ENCODE measurements at places on chromosomes 1 and 21. TPM values are rescaled to one million over a fixed set of nuclear protein-coding genes. Genes with fewer than 3 reads are reported as not detected.

The APCS gene
- total RNA-seq: not detected

The CD2 gene
- total RNA-seq: 355 TPM

GRCh38 chr1:15066191-15066590 is 87.4 kb upstream of the TMEM51 start:
- no peak for DNase-seq
- no peak overlapping the region for H3K27ac ChIP-seq
- H3K36me3 ChIP-seq: no peaks in the 10 kb centered on the region

DNA sequence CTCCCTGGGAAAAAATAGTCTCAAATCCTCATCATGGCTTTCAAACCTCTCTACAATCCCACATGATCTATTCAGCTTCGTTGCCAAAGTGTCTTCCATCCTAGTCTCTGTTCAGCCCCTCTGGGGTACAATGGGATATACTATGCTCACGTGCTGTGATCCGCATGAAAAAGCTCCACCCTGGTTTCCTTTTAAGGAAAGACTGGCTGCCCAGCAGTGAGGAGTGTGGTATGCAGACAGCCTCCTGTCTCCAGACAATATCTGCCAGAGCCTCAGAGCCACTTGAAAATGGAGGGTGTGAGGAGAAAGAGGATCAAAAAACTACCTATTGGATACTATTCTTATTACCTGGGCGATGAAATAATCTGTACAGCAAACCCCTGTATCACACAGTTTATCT is 194.5 kb downstream of the LHX8 start:
- no peak overlapping the region for H3K27ac ChIP-seq
- H3K27me3 ChIP-seq: no peaks in the 10 kb centered on the region
- H3K4me1 ChIP-seq: no peaks in the 10 kb centered on the region
- no peaks in the 10 kb centered on the region for H3K36me3 ChIP-seq

GRCh38 chr21:43781846-43782245 is 5.7 kb upstream of the CSTB start:
- DNase-seq: no peak
- peaks cover 42% of the 10 kb centered on the region for H3K4me1 ChIP-seq
- peak overlapping the region; percentile 39 for H3K4me3 ChIP-seq

DNA sequence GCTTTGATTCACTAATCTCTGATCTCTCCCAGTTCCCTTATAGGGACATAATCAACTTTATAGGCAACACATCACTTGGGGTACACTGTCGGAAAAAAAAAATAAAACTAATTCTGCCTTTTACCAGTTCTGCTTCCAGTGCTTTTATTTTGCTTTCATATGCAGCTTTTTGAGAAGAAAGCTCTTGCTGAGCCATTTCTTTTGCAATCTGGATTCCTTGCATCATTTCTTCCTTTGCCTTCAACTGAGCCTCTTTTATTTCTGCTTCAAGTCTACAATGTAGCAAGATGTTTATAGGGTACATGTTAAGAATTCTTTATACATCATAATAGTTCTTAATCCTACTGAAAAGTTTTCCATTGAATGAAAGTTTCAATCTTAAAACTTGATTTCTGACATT is 30.6 kb downstream of the KIF14 start:
- no peaks in the 10 kb centered on the region for H3K36me3 ChIP-seq
- DNase-seq: no peak

GRCh38 chr1:31398246-31398645 is 14.8 kb upstream of the SERINC2 start:
- H3K4me1 ChIP-seq: peaks cover 12% of the 10 kb centered on the region
- no peak overlapping the region for H3K4me3 ChIP-seq
- H3K27me3 ChIP-seq: no peaks in the 10 kb centered on the region
- H3K36me3 ChIP-seq: no peaks in the 10 kb centered on the region

DNA sequence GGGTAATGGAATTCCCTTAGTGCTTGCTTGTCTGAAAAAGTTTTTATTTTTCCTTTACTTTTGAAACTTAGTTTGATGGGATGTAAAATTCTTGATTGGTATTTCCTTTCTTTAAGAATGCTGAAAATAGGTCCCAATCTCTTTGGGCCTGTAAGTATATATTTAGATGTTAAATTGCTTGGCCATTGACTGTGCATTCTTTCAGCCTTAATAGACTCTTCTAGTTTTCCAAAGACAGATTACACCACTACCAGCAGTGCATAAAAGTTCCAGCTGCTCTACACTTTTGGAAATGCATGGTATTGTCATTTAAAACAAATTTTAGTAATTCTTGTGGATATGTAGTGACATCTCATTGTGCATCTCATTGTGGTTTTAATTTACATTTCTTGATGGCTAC is 464.8 kb upstream of the USP24 start:
- no peak for DNase-seq
- no peaks in the 10 kb centered on the region for H3K4me1 ChIP-seq
- H3K27me3 ChIP-seq: peaks cover 4% of the 10 kb centered on the region
- no peaks in the 10 kb centered on the region for H3K36me3 ChIP-seq
- no peak overlapping the region for H3K4me3 ChIP-seq

DNA sequence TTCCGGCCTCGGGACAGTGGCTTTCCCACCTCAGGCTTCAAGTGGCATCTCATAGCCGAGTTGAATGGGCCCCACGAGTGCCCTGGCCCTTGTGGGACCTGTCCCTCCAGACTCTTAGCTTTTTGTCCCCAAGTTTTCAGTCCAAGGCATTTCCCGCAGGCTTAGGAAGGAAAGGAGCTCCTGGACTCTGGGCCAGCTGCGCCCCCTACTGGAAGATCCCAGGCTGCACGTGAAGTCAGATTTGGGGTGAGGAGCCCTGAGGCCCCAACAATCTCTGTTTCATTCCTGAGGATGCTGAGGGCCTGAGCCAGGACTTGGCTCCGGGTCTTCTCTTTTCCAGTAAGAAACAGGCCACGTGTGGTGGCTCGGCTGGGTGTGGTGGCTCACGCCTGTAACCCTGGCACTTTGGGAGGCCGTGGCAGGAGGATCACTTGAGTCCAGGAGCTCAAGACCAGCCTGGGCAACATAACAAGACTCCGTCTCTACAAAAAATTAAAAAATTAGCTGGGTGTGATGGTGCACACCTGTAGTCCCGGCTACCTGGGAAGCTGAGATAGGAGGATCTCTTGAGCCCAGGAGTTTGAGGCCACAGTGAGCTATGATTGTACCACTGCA is 67.4 kb downstream of the ARHGEF10L start:
- no peak overlapping the region for H3K27ac ChIP-seq
- no peaks in the 10 kb centered on the region for H3K36me3 ChIP-seq
- no peaks in the 10 kb centered on the region for H3K4me1 ChIP-seq
- no peaks in the 10 kb centered on the region for H3K27me3 ChIP-seq

DNA sequence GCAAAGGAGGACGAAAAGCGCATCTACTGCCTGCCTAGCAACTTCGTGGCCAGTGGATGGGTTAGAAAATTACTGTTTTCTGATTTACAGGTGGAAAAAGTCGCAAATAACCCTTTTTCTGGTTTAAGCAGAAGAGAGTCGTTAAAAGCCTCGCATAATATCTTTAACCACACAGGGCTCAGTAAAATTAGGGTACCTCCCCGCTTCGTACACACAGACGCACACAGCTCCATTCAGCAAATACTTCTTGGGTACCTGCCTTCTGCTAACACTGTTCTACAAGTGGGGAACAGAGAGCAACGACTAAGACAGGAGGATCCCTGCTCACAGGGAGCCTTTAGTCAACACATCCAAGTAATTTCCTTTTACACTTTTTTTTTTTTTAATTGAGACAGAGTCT is 704 bp downstream of the ALG6 start:
- H3K27ac ChIP-seq: peak overlapping the region; percentile 74
- no peak for DNase-seq
- peak overlapping the region; percentile 97 for H3K4me3 ChIP-seq

Data from activated CD4-positive, alpha-beta memory T cell treated with anti-CD3 and anti-CD28 coated beads for 36 hours (primary cell).